ENCODE measurements at places on chromosomes 11 and 22.

DNA sequence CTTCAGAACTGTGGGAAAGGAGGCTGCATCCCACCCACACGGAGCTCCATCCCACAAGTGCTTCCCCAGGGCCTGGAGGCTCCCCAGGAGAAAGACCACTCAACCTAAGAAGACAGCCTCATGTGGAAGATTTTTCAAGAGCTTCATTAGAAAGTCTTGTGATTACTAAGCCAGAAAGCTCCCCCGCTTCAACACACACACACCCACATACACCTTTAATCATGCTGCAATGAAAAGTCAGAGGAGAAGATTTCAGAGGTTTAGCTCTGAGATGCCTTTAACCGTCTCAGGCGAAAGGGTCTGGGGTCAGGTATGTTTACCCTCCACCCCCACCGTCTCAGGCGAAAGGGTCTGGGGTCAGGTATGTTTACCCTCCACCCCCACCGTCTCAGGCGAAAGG, 634.5 kb upstream of the B3GAT1 start:
- no peak for DNase-seq

DNA sequence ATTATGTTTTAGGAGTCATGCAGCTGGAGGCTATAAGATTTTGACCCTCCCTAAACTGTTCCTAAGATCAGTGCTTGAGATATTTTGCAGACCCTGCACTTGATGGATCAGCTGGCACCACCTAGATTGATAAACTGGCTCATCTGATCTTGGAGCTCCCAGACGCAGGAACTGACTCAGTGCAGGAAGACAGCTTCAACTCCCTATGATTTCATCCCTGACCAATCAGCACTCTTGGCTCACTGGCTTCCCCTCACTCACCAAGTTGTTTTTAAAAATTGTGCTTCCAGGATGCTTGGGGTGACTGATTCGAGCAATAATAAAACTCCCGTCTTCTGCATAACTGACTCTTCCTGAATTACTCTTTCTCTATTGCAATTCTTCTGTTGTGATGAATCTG, 637.5 kb upstream of the FAT3 start:
- no peak for DNase-seq

GRCh38 chr11:18617688-18618341, 16.3 kb downstream of the SPTY2D1 start:
- no peak for DNase-seq

- DNase-seq, result no peak
Observed at GRCh38 chr11:123328281-123328867, 101.7 kb upstream of the GRAMD1B start.

DNA sequence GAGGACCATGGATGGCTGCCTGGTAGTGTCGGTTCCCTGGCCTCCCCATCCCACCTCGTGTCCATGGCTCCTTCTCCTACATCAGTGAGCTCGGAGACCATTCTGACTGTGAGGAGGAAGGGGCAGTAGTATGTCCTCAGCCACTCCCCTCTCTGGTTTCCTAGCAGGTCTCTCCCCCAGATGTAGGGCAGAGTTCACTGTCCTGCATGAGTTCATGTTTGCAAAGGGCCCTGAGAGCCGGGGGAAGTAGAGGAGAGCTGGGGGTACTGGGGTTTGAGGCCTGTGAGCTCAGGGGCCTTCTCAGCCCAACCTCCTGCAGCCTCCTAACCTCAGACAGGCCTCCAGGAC, 18.4 kb upstream of the ST3GAL4 start:
- DNase-seq, result no peak

Measured in NCI-H187 treated with DMSO at 0.1 percent for 48 hours (cell line).